Uterine smooth muscle cell (primary cell): ENCODE measurements at places on chromosomes 6 and 20. TPM values are rescaled to one million over a fixed set of nuclear protein-coding genes. Genes with fewer than 3 reads are reported as not detected.

Gene MDC1
- total RNA-seq = 4.6 and 13.2 TPM in 2 replicates

Gene FAM83B
- 0.12 and 0.33 TPM in 2 replicates for total RNA-seq

Gene MCCD1
- not detected in 2 replicates for total RNA-seq

Gene ULBP1
- total RNA-seq = 0.12 and 0.22 TPM in 2 replicates

Gene MMP24
- 0.11 and 0.12 TPM in 2 replicates for total RNA-seq

Gene DSP
- total RNA-seq = 0.25 and 0.33 TPM in 2 replicates

Gene RPS18
- total RNA-seq = 3,212 and 3,760 TPM in 2 replicates

Gene ADTRP
- 6.4 and 6.9 TPM in 2 replicates for total RNA-seq

Gene NT5E
- 524 and 527 TPM in 2 replicates for total RNA-seq

Gene LKAAEAR1
- not detected in 2 replicates for total RNA-seq

Gene ADGRF4
- total RNA-seq = 0.12 and 0.33 TPM in 2 replicates

Gene CBLN4
- not detected in 2 replicates for total RNA-seq

Gene ENPP1
- 17.4 and 31.9 TPM in 2 replicates for total RNA-seq

Gene RIMS1
- 0.33 and 0.50 TPM in 2 replicates for total RNA-seq

Gene FOXO3
- 34.6 and 41.4 TPM in 2 replicates for total RNA-seq

Gene MLN
- not detected in 2 replicates for total RNA-seq

Gene KCNQ2
- total RNA-seq = not detected in 2 replicates

Gene TCP1
- 254 and 451 TPM in 2 replicates for total RNA-seq

Gene TDRD6
- 0.11 and 0.12 TPM in 2 replicates for total RNA-seq

Gene MYH7B
- under 0.01 and 0.33 TPM in 2 replicates for total RNA-seq

Gene C6orf52
- 1.00 and 1.5 TPM in 2 replicates for total RNA-seq

Gene ENPP4
- 2.2 and 2.4 TPM in 2 replicates for total RNA-seq

Gene C20orf204
- 0.77 and 1.2 TPM in 2 replicates for total RNA-seq

Gene CRISP3
- not detected in 2 replicates for total RNA-seq

Gene GPANK1
- total RNA-seq = 13.0 and 18.5 TPM in 2 replicates

Gene GMPR
- total RNA-seq = 8.1 and 9.1 TPM in 2 replicates

Gene SGK2
- total RNA-seq = 0.44 and 1.1 TPM in 2 replicates

Gene SLC16A10
- 0.12 and 0.33 TPM in 2 replicates for total RNA-seq

Gene SFTA2
- total RNA-seq = not detected in 2 replicates

Gene NEURL2
- 6.1 and 6.5 TPM in 2 replicates for total RNA-seq

Gene RIOK1
- total RNA-seq = 18.2 and 20.3 TPM in 2 replicates

Gene PACRG
- total RNA-seq = 0.25 and 0.33 TPM in 2 replicates

Gene MCHR2
- not detected in 2 replicates for total RNA-seq

Gene ECI2
- 113 and 223 TPM in 2 replicates for total RNA-seq

Gene PRRT1
- total RNA-seq = 0.11 and 0.12 TPM in 2 replicates

Gene HSPA1A
- 60.4 and 107 TPM in 2 replicates for total RNA-seq

Gene PRDM13
- under 0.01 TPM in 1 of 2 replicates, not detected in the other for total RNA-seq
